ENCODE measurements at places on chromosomes 2 and 18.

GRCh38 chr2:133674433-133675331 is 106.4 kb upstream of the NCKAP5 start:
- no peak for DNase-seq

GRCh38 chr2:96253006-96253405 is 12.8 kb downstream of the TMEM127 start:
- no peak for DNase-seq

DNA sequence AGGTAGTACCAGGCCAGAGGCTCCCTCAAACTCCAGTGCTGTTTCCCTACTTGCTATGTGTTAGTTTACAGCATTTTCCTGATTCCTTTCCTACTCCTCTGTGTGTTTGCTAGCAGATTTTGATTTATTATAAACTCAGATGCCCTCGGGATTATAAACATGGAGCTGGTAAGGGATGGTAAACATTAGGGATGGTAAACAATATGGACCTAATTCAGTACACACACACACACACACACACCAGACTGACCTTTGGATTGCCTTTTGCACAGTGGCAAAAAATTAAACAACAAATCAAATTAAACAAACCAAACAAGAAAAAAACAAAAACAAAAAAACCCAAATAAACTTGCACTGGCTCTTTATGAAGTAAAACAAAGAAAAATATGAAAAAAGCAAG is 55.4 kb upstream of the ACVR1 start:
- no peak for DNase-seq

GRCh38 chr18:67484458-67484857 is 32.1 kb downstream of the DSEL start:
- no peak for DNase-seq

DNA sequence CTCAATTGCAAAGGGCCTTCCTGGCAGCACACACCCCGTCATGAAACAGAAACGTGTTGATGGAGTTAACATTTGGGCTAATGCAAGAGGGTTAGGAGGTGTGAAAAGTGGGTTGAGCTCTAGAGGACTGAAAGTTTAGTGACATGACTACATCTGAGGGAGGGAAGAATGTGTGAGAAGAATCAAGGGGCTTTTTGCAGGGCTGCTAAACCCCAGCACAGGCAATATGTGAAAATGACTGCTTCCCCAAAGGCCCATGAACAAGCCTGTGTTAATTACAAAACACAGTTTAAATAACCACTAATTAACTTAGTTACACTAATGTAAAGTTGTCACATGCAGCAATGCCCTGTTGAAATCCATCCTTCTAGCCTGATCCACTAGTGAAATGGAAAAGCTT is 63.4 kb upstream of the PEX13 start:
- DNase-seq = no peak

DNA sequence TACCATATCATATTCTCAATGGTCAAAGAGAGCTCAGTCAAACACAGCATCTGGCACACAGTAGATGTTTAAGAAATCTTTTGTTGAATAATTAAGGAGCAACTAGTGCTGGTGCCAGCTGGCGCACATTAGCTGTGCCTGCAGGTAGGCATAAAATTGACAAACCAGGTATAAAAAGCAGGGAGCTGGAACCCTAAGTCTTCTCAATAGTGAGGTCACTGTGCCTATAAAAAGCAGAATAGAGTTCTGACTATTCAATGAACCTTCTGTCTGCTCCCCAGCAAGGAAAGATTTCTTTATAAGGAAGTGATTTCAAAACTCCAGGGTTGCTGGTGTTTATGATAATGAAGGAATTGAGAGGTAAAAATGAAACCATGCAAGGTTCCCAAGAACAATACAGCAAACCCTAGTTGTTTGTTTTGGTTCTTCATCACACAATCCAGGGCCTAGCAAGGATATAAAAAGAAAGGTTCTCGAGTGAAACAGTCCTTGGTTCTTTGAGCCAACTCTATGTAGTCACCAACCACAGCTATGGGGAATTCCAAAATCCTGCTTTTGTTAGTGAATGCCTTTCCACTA is 76.1 kb downstream of the THADA start:
- DNase-seq = no peak

DNA sequence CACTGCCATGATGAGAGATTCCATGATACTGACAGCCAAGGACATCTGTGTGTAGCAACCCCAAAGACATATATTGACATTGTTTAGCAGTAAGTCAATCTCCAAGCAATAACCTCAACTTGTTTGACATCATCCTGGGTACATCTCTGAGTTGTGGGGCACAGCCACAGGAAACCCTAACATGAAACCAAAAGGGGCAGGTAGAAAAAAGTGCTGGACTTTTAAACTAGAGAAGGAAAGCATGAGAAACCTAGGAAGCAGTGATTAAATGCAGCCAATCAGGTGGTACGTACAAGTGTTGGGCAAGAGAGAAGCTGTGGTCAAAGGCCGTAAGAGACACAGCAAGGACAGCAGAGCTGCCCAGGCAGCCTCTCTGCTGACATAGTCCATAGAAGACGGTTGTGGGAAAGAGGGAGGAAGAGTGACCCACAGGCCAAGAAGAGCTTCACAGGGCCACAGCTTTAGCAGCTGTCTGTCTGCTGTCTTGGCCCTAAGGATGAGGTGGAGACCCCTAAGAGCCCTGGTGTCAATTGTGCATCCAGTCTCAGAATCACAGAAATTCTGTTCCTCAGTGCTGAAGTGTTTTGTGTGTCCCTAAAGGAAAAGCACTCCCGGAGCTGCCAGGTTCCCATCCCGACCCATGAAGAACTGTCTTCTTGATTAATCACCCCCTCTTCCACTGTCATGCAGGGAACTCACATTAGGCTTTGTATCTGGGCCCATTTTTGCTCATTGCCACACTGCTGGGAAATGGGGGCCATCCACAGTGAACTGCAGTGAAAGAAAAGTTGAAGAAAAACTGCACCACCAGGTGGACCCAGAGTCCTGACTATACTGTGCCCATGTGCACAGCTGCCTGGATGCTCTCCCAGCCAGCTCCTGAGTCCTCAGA is 25.4 kb upstream of the CHN1 start:
- no peak for DNase-seq

DNA sequence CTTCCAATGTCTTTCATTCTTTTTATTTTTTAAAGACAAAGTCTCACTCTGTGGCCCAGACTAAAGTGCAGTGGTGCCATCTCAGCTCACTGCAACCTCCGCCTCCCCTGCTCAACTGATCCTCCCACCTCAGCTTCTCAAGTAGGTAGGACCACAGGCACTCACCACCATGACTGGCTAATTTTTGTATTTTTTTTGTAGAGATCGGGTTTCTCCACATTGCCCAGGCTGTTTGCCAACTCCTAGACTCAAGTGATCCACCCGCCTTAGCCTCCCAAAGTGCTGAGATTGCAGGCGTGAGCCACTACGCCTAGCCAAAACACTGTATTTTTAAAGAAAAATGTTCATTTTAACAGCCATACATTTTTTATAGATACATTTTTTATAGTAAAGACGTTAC is 12.7 kb downstream of the GCKR start:
- DNase-seq = no peak

DNA sequence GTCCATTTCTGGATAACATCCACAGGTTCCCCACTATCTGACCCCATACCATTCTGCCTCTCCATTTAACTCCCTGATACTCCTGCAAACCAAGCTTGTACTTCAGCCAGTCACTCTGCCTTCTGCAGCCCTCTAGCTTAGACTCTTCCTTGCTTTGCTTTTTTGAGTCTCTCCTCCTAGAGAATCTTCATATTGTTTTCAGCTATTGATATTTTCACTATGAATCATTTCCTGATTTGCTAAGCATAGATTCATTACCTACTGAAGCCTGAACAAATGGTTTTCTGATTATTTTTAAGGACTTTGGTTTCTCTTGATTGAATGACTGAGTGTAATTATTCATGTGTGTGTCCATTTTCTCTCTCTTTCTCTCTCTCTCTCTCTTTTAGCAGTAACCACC is 2102.3 kb upstream of the CELF4 start:
- no peak for DNase-seq

DNA sequence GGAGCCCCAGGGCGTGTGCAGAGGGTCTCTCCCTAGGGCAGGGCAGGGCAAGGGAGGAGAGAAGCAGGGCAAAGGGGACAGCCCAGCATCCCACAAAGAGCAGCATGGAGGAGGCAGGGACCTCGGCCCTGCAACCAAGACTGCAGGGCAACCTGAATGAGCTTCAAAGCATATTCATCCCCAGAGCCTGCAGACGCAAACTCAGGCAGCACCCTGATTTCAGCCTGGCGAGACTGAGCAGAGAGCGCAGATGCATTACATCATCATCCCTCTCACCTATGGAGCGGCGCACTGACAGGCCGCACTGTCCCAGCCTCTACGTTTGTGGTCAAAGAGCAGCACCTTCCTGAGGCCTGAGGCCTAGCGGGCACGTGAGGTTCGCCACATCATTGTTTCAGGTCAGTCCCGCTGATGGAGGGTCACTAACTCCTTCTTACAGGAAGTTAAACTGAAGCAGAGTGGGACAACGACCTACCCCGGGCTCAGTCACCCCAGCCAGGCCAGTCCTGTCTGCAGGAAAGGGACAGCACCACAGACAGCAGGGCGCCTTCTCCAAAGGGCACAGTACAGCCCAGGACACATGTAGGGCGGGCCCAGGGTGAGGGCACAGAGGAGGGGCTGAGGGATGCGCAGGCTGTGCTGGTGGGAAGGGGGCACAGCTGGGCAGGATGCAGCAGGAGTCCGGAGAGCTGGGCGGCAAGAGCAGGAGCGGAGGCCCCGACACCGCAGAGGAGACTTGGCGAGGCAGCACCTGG is 67.2 kb upstream of the RAB6C start:
- no peak for DNase-seq

GRCh38 chr18:26868968-26869586 is 3.6 kb upstream of the AQP4 start:
- DNase-seq = no peak

DNA sequence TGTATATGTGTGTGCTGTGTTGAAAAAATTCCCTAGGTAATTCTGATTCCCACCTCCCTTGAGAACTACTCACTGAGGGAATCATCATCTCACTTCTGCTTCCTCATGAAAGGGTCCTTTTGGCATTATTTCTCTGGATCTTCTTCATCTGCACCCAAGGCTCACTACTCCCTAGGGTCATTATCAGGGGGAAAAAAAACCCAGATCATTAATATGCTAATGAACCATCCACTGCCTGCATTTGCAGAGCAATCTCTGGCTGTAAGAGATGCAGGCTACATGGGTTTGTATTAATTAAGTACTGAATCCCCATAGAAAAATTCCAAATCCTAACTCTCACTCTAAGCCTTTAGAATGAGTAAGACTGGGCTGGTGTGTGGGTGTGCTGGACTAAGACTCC is 68.0 kb upstream of the IGFBP5 start:
- DNase-seq = no peak

- no peak for DNase-seq
These were observed 48.1 kb downstream of the TMEM185B start for GRCh38 chr2:120174963-120175581.

DNA sequence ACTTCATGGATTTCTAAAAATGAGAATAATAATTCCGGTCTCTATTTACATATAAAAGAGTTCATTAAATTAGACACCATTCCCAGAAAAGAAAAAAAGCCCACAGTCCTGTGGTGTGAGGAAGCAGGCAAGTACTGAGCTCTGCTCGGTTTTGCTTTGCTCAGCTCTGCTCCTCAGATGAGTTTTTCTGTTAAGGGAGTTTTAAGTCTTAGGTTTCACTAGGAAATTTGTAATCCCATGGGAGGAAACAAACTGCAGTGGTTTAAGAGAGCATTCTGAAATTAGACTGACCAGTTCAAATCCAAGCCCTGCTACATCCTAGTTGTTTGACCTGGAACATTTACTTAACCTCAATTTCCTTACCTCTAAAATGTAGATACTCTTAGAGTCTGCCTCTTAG is 338.6 kb upstream of the MMADHC start:
- DNase-seq = no peak

DNA sequence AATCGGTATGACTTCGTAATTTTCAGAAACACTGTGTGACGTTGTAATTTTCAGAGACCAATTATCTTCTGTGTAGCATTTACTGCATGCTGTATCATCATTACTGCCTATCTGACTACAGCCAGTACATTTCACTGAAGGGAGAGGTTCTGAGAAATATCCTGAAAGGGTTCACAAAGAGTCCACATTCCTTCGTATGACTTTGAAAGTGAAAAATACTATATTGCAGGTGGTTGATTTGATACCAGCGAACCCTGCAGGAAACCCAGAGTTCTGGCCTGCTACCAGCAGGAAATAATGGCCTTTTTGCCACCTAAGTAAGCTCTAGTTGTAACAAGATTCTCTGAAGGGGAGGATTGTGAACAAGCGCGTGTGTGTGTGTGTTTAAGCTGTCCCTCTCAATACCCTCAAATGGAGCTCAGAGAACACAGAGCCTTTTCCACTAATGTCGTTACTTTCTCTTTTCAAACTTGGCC is 155.5 kb downstream of the ARHGAP28 start:
- DNase-seq = no peak

DNA sequence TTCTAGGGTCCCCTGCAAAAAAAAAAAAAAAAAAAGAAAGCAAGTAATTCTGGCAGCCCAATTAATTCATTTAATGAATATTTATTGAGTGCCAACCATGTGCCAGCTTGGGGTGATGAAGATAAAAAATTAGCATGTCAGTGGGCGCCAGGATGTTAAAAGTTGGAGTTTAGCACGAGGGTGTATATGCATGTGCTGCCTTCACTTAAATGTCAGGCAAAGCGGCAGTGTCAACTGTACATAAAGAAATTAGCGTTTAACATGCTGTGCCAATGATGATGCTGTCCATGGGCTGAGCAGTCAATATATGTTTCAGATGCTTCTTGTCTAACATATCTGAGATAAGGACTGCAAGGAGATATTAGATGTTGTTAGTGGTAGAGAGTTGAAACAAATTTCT is 49.5 kb downstream of the ASAP2 start:
- DNase-seq = no peak

Data from activated CD8-positive, alpha-beta memory T cell treated with anti-CD3 and anti-CD28 coated beads for 1 hour (primary cell).